ENCODE measurements at places on chromosomes 3 and 15. TPM values are rescaled to one million over a fixed set of nuclear protein-coding genes. Genes with fewer than 3 reads are reported as not detected.
A peak's percentile ranks its signal among the peaks of the same experiment; 100 is the strongest.

The SNRPN gene
- total RNA-seq, result 113 TPM

The PYGO1 gene
- 1.3 TPM for total RNA-seq

The CYP8B1 gene
- total RNA-seq, result not detected

The NOX5 gene
- total RNA-seq, result 0.26 TPM

The PAK6 gene
- total RNA-seq, result 14.8 TPM

The WNT5A gene
- total RNA-seq, result 5.9 TPM

The CIP2A gene
- total RNA-seq, result 0.33 TPM

The CCNB2 gene
- total RNA-seq, result not detected

The MLF1 gene
- 4.3 TPM for total RNA-seq

GRCh38 chr3:50136714-50137405 is 18.3 kb upstream of the SEMA3F start:
- no peak for DNase-seq

DNA sequence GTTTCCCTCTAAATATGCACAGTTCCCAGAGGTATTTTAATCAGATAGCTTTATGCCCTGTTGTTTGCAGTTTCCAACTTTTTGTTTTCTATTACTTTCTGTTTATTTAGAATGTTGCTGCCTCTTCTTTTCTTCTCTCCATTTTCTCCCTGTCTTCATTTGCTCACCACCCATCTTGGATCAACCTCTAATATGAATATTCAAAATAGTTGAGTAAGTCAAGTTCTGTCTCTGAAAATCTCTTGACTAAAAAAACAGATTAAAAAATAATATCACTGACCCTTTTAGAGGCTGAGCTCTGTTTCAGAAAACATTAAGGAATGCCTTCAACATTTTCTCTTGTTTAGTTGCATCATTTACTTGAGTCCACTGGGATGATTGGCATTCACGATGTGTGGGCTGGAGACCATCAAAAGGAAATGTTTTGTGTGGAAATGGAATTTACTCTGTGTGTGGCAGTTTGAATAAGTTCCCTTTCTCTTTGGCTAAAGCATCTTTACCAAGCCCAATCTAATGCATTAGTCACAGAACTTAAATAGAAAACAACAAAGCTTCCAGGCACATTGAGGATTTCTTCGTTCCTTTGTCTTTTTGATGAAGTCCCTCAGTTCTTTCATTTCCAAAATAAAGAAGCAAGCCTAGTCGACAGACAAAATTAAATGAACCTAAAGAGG is 633.9 kb upstream of the TGFBR2 start:
- DNase-seq, result peak; percentile 7

DNA sequence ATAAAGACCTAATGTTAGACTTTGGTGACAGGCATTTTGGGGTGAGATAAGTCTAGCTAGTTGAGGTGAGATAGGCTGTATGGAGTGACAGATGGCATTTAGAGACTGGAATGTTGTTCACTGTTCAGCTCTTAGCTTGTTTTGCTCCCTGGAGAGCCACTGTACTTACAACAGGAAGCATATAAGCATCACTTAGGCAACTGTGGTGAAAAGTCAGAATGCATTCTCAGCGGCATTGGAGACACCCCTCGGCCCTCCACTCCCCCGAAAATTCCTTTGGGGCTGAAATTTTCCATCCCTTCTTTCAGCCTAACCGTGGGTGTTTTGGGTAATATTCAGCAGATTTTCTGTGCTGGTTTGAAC is 73.4 kb downstream of the SLCO3A1 start:
- no peak for DNase-seq

DNA sequence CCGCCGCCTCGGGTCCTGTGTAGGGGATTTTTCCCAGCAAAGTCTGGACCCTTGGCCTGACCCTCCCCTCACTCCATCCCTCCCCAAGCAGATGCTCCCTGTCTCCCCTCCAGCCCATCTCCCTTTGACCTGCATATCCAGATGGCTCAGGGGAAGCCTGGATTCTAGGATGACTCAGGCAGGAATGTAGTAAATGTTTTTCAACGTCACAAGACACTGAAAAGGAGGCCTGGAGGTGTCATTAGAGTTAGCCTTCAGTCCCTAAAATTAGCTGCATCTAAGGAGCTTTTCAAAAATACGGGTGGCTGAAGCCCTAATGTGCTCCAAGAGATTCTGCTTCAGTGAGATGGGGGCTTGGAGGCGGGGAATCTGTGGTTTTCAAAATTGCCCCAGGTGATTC is 7.2 kb downstream of the ACAN start:
- DNase-seq, result no peak

DNA sequence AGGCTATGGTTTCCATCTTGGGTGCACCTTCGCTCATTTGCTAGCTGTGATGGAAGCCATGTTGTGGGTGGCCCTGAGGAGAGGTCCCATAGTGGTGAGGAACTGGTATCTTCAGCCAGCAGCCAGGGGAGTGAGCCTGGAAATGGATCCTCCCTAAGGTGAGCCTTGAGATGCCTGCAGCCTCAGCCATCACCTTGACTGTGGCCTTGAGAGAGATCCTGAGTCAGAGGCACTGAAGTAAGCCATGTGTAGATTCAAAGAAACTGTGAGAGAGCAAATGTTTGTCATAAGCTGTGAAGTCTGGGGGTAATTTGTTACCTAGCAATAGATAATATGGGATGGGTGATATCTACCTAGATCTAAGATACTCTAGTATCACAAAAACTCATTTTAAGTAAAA is 105.3 kb downstream of the SNRK start:
- peak; percentile 57 for DNase-seq

- no peak for DNase-seq
Observed at GRCh38 chr3:33062866-33063265, 34.1 kb downstream of the GLB1 start.

- no peak for DNase-seq
Observed at GRCh38 chr15:62734706-62735105, 307.8 kb upstream of the TPM1 start.

GRCh38 chr3:26307192-26307591 is 315.4 kb upstream of the LRRC3B start:
- no peak for DNase-seq
